Neural progenitor cell (in vitro differentiated cells): ENCODE measurements at places on chromosomes 11 and 22.

DNA sequence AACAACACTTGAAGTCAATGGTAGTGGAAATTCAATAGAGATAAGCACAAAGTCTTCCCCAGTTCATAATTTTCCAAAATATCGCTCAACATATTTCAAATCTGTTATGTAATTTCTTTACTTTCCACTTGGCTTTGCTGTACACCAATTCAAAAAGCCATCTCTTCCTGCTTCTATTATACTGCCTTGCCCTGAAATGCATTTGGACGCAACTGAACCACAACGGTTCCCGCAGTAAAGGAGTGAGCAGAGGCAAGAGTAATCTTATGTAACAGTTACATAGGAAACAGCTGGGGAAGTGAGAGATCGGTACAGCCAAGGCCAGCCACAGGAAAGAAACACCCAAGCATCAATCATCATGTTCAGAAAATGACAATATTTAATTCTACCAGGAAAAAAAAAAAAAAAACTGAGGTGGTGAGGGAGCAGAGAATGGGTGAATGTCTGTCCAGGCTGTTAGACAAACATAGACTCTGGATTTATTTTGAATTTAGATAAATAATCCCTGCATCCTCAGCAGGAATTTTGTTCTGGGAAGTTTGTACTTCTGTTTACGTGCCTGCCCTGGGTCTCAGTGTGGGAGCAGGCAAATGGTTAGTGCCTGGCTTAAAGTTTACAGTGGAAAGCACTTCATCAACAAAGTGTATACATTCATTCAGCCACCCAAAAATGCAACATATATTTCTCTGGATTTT is 392.2 kb downstream of the ETS1 start:
- DNase-seq: no peak

DNA sequence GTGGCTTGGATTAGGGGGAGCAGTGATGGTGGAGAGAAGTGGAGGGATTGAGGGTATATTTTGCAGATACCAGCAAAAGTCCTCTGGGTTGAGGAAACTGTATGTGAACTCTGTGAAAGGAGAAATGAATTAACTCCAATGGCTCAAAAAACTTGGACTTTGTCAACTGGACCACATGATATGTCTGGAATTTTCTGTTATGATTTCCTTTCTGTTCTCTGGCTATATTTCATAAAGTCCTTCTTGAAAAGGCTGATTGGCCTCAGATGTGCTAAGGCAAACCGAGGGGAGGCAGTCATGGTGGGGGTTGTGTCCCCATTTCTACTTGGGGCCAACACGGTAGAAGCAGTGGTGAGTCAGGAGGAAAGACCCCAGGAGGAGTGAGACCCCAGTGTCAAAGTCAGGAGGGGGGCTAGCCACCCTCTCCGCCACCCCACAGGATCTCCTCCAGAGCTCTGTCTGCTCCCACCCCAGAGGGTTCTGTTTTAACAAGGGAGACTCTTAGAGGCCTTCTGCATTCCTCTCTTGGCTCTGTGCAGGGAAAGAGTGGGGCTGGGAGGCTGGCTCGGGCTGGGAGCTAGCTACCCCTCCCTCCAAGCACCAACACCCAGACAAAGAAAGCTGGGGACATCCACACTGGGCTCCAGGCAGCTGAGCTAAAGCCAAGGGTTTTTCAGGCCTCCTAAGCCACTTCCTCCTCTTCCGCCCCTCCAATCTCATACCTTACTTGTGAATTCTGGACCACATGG is 13.8 kb downstream of the CHRDL2 start:
- peak; percentile 35 for DNase-seq

DNA sequence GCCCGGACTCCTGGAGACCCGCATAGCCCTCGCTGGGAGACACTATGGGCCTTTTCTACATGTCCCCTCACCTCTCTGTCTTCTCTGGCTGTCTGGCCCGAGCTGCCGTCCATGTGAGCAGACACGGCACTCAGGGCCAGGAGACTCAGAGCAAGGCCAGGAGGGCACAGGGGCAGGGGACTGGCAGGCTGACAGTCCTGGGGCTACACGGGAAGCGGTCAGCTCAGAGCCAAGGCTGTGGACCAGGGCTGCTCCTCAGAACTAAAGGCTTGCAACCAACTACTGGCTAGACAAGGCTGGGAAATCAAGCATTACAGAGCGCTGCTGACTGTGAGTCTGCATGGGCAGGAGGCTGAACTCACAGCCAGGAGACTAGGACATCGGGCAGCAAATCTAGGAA is 56.1 kb upstream of the CDON start:
- DNase-seq: no peak

DNA sequence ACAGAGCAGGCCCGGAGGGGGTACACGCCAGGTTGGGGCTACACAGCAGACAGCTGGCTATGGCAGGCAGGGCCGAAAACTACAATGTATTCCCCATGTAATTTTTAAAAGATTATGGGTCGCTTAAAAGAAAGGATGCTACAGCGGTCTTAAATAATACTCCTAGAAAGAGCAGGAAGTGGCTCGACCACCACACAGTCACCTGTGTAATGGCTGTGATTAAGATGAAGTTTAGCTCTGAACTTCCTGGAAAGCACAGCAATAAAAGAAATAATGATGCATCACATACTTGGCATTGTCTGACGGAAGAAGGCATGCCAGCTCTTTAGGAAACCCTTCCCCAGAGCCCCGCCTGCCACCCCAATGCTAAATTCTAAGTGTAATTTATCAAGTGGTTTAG is 32.6 kb downstream of the WNT11 start:
- DNase-seq: no peak
